NCI-H1092 (cell line): ENCODE measurements at places on chromosomes 6 and 20.

DNA sequence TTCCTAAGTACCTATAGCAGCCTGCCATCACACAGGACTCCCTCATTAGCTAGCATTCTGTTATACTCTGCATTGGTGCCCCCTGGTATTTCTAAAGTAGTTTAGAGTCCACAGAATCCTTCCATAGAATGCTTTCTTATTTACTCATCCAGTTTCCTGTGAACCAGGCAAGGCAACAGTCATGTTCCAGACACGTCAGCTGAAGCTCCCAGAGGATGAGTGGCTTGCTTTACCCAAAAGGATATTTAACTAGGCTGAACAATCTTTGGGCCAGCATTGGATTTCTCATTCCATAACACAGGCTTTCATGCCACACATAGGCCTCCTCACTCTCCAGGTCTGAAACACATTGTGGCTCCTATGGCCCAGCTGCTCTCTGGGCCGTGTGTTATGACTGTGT, 203.8 kb upstream of the MAP3K7 start:
- DNase-seq: no peak

GRCh38 chr6:30334075-30334783, 7.5 kb downstream of the TRIM39 start:
- no peak for DNase-seq

- peak; percentile 72 for DNase-seq
Observed at GRCh38 chr20:2708073-2708415, 15.5 kb downstream of the EBF4 start.

- DNase-seq: no peak
Observed at GRCh38 chr6:106620931-106621672, 8.2 kb downstream of the RTN4IP1 start.

- no peak for DNase-seq
Observed at GRCh38 chr6:50936277-50936681, 117.6 kb downstream of the TFAP2B start.

DNA sequence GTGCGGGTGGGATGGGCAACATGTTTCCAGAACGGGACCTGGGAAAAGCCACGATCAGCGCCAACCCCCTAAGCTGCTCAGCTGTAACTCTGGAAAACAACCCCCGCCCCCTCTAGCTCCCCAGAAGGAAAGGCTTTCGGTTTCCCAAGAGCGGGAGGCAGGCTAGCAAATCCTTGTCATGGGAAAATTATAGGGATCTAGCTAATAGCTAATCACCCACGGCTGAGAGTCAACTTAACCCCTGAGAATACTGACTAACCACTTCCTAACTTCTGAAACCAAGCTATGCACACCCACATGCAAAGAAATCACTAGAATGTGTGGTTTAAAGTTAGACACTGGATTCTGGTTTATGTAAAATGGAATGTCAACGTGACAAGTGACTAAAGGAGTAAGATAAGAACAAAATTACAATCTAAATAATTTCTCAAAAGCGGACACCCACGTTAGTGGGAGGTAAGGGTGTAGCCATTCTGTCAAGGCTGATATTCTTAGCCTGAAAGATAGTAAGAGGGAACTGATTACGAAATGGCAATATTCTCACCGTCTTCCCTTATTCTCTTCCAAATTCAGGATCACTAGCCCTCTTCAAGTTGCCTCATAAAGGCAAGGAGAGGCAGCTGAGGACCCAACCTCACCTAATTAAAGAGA, 20.1 kb downstream of the JAG1 start:
- DNase-seq: no peak

DNA sequence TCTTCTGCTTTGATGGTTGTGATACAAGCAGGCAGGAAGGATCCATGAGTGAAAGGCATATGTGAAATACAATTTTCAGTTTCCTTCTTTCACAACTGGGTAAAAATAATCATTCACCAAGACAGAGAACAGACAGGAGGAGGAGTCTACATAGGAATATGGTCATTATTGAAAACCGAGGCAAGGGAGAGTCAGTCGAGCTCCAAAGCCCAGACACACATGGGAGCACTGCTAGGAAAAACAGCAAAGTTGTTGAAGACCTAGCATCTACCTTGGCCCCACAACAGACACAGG, 260.6 kb downstream of the ERMARD start:
- no peak for DNase-seq

DNA sequence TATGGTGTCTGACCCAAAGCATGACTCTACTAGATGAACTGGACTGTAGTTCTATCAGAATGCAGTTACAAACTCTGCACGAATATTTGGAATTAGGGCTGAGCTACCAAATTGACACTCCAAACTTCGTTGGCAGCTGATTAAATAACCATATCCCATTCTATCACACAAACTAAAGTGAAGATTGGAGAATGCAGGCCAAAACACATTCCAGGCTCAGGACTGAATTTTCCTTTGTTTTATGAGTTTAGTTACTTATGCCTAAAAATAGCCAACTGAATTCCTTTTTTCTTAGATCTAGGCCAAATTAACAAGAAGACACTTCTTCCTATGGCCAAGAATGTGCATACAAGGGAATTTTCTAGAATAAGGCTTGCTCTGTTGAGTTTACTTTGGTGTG, 9.7 kb upstream of the KIAA0408 start:
- no peak for DNase-seq

DNA sequence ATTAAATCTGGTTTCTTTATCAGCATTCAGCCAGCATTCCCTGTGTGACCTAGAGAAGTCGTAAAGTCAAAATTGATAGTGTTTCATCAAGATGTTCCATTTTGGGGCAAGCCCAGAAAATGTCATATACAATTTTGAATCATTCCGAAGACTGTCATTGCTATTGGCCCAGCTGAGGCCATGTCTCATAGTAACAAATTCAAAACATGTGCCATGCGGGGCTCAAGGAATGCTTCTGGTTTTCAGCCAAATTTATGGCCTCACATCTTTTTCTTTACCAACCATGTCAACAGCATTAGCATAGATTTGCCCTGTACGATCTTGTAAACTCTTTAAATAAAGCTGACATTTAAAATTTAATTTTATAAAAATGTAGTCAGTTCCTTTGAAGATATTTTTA, 314.7 kb downstream of the PAX1 start:
- no peak for DNase-seq

DNA sequence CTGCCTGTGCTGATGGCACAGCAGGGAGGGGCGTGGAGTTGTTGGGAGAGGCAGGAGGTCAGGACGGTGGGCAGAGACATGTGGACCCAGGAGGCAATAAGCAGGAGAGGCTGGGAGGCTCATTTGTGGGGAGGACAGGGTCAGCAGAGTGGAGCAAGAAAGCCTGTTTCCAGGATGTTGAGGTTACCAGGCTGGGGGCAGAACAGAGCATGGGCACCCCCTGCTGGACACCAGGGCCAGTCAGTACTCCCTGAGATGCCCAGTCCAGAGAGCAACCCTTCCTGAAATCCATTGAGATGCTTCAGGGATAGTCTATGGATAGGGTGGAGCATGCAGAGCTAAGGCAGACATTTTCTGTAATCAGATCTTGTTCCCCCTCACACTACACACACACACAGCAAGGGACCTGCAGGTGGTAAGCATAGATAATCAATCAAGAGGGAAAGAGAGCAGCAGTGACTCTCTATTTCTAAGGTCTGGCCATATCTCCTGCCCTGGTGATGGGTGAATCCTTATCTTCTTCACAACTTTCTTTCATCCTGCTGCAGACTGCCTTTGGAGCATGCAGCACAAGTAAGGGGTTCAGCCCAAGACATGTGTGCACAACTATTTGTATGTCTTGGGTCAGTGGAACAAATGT, 41.7 kb downstream of the MOCS1 start:
- DNase-seq: peak; percentile 3

DNA sequence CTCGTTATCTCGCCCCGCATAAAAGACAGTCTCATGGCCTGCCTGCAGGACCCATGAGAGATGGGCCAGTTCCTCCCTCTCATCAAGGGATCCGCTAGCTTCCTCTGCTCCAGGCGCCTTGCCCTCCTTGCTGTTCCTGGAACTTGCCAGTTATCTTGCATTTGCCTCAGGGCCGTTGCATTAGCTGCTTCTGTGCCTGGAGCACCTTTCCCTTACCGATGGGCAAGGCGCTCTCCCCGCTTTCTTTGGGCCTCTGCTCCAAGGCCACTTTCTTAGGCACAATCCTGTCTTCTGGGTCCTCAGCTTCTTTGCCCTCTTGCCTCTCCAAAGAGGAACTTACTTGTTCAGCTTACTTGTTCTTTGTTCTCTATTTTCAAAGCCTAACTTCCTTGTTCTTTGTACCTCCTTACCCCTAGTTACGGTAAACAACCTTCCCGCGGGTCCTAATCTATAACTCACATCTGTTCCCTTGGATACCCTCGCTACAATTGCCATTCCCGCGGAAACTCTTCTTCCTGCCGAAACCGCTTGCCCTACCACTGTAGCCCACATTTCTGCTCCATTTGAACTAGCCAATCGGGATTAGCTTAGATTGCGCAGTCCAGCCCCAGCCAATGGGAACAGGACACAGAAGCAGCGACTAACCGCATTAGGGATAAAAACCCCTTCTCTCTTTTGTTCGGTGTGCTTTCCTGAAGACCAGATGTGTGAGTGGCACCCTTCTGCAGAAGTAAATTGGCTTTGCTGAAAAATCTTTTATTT, 887 bp upstream of the NSFL1C start:
- DNase-seq: no peak

DNA sequence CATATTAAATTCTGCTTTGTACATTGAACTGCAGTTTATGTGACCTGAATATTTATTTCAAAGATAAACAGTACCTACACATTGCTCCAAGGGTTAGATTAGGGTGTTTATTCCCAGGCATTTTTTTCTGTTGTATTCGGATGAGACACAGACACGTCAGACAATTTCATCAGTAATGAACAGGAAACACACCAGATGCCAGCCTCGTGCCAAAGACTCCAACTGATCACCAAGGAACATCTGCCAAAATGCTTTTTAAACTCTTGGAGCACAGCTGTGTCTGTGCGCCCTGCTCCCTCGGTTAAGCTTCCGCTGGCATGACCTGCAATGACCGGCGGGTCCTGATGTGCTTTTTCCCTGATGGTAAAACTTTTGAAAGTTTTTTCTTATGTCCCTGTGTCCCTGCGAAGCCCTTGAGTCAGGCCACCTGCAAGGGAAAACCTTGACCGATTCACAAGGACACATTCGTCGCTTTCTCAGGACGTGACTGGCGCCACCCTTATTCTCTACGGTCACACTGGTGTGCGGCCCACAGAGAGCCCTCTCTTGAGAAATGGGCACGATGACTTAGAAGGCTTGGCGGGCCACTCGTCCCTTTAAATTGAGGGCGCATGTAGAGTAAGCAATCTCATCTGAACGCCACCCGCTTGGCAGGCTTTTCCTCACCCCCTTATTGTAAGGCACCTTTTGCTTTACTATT, 173.9 kb downstream of the QKI start:
- DNase-seq: no peak

DNA sequence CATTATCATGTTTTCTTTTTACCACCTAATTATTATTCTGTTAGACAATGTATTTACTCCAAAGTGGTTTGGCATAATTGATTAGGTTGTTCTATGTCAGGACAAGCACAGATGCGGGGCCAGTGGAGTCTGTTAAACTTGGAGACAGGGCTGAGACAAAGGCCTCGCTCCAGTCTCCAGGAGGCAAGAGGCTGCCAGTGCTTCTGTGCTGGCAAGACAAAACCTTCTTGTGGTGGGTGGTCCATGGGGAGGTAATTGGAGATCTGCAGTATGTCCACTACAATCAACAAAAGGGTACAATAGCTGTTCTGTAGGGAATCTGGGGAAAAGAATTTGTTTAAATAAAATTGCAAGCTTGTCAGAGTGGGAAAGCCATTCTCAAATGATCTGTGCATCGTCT, 677.2 kb upstream of the SLC35B3 start:
- DNase-seq: no peak

DNA sequence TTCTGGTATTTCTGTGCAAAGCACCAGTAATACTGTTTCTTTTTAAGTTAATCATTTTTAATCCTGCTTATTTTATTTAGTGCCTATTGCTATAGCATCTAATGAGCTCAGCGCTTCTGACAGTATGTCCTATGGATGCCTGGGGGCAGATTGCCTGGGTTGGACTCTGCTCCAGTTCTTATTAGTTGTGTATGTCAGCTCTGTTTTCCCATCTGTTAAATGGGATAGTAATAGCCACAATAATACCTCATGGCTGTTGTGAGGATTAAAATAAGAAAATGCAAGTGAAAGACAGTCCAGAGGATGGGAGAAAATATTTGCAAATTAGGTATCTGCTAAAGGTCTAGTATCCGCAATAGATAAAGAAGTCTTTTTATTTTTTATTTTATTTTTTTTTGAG, 87.0 kb downstream of the UTRN start:
- DNase-seq: no peak

GRCh38 chr20:17845701-17846475, 122.7 kb downstream of the SNX5 start:
- no peak for DNase-seq

GRCh38 chr20:63252284-63252711, 2.0 kb downstream of the NKAIN4 start:
- no peak for DNase-seq

DNA sequence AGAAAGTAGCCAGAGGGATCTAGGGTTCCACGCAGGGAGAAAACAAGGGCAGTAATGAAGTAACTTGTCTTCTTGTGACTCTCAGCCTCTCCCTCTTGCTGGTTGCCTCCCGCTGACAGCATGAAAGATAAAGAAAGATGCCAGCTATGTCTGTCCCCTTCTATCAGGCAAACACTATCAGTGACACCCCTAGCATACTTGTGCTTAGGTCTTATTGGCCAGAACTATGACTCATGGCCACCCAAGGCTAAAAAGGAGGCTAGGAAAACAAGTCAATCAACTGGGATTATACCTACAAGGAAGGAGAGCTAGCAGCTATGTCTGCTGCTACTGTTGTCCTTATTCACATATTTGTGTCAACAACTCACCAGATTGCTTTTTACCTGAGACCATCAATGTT, 206.8 kb upstream of the SOX4 start:
- no peak for DNase-seq

GRCh38 chr6:3422435-3423070, 34.3 kb downstream of the SLC22A23 start:
- no peak for DNase-seq

DNA sequence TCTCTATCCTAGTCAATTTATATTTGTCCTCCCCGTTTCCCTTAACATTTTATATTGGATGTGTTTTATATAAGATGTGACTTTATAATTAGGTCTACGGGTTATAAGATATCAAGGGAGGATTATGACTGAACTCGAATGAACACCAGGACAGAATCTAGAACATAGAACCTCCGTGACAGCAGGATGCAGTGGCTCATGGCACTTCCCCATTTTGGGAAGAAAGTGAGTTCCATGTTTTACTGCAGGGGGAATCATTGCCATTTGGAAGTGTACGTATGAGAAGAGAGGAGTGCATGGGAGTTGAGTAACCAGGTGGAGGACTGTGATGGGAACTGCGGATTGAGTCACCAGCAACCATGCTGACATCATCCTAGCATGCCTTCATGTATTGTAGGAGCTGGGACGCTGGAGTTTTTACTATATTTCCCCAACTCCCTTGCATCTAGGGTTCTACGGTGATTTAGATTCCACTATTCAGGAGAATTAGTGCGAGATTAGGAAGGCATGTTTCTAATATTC, 56.1 kb upstream of the FOXC1 start:
- no peak for DNase-seq

DNA sequence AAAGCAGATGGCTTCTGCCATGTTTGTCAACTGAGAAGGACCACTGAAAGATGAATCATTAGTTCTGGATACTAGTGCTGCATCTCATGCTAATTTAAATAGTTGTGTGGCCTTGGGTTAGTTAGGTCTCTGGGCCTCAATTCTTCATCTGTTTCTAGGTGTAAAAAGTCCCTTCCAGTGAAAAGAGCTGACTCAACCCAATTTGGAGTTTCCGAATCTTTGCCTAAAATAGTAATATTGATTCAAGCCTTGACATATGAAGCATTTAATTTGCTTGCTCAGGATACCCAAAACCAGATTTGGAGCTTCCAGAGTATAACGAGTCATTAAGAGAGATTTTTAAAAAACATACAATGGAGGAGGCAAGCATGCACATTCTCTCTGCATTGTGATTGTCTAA, 163.9 kb downstream of the LMBRD1 start:
- DNase-seq: no peak
